ENCODE measurements at places on chromosomes 2 and 18.

GRCh38 chr18:34122724-34123334 is 101.9 kb downstream of the NOL4 start:
- no peak overlapping the region for H3K4me3 ChIP-seq
- H3K4me1 ChIP-seq: peaks cover 17% of the 10 kb centered on the region
- H3K27me3 ChIP-seq: no peaks in the 10 kb centered on the region
- DNase-seq: no peak
- no peaks in the 10 kb centered on the region for H3K36me3 ChIP-seq

GRCh38 chr2:177552422-177553175 is 160.0 kb downstream of the AGPS start:
- peak; percentile 87 for DNase-seq
- H3K36me3 ChIP-seq: peaks cover 3% of the 10 kb centered on the region
- peak overlapping the region; percentile 98 for H3K4me3 ChIP-seq

DNA sequence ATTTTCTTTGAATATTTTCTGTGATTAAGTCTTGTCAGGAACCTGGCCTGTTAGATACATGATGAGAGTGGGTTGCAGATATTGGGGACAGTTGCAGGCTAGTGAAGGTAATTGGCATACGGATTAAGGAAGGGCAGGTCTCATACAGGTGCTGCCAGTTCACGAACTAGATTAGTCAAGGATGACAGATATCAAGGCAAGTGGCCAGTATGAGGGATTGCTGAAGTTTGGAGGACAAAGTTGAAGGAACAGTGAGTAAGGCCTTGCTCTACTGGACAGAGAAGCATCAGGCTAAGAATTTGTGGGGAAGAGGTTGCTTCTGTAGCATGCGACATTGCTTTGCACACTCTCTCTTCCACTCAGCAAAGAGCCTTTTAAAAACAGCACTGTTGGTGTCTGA is 12.8 kb upstream of the NCOA1 start:
- DNase-seq: no peak
- no peak overlapping the region for H3K4me3 ChIP-seq
- H3K4me1 ChIP-seq: no peaks in the 10 kb centered on the region
- no peaks in the 10 kb centered on the region for H3K27me3 ChIP-seq

DNA sequence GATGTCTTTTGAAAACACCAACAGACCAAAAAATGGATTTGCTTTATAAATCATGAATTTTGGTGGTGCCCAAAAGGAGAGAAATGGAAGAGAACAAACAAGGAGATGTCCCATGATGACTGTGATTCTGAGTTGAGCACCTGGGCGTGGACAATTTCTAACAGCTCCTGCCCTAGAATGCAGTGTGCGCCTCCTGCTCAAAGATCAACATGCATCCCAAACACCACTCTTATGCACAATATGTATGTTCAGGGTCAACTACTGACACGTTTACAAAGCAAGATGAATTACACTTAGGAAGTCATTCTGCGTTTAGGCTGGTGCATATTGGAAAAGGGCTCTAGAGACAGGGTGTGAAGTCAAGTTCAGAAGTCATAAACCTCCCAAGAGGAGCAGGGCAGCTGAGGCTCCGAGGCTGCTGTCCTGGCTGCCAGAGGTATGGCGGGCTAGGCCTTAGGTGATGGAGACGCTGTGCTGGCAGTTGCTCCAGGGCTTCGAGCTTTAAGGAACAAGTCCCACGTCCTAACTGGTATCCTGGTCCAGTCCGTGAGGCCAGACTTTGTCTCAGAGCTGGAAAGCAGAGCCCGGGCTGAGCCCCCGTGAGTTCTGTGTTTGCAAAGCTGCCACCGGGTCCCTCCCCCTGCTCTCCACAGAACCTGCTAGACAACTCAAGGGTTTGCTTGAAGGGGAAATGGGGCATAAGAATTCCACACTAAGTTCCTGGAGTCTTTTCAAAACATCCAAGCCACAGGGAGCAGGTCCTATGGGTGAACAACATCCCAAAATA is 74.0 kb downstream of the ZNF516 start:
- H3K27me3 ChIP-seq: no peaks in the 10 kb centered on the region
- H3K4me3 ChIP-seq: peak overlapping the region; percentile 7
- peaks cover 55% of the 10 kb centered on the region for H3K4me1 ChIP-seq

DNA sequence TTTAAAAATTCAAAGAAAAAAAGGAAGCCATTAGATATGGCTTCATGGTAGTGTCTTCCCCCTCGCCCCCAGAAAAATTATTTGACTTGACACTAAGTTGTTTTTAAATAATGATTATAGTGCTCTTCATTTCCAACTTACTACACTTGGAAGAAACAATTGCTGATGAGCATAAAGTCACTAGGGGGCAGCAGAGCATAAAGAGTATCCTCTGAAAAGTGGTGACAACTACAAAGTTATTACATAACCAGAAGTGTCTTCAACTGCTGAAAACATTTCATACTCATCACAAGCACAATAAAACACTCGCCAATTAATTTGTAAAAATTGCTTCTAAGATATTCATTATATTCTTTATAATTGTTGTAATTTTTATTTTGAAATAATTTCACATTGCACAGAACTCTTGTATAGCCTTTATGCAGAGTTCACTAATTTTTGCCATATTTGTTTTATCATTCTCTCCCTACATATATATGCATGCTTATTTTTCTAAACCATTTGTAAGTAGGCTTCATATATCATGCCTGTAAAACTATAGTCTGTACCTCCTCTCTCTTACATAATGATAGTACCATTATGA is 54.9 kb downstream of the EXOC6B start:
- no peak overlapping the region for H3K27ac ChIP-seq
- no peak overlapping the region for H3K4me3 ChIP-seq
- no peaks in the 10 kb centered on the region for H3K27me3 ChIP-seq

- no peak for DNase-seq
- H3K36me3 ChIP-seq: peaks cover 5% of the 10 kb centered on the region
- H3K4me3 ChIP-seq: no peak overlapping the region
- no peaks in the 10 kb centered on the region for H3K27me3 ChIP-seq
These were observed 64.4 kb upstream of the PGAP1 start for GRCh38 chr2:196990788-196991461.

DNA sequence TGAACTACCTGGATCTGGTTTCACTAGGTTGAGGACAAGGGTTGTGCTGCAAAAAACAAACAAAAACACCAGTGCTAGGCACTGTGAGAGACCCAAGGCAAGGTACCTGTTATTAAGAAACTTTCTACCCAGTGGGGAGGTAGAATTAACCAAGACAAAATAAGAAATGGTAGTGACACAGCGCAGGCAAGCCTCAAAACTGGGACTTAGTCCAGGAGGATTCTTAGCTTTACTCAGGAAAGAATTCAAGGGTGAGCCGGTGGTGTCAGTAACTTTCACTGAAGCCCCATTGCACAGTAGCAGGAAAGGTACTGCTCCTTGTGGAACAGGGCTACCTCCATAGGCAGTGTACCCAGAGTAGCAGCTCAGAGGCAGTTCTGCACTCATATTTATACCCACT is 131.6 kb downstream of the SCG2 start:
- H3K27ac ChIP-seq: no peak overlapping the region
- H3K4me3 ChIP-seq: no peak overlapping the region
- H3K27me3 ChIP-seq: peaks cover 5% of the 10 kb centered on the region
- no peak for DNase-seq
- H3K4me1 ChIP-seq: no peaks in the 10 kb centered on the region

GRCh38 chr2:232338759-232339106 is 39.8 kb upstream of the ALPP start:
- H3K36me3 ChIP-seq: no peaks in the 10 kb centered on the region
- no peak overlapping the region for H3K27ac ChIP-seq
- no peak for DNase-seq
- no peak overlapping the region for H3K4me3 ChIP-seq
- H3K4me1 ChIP-seq: peaks cover 4% of the 10 kb centered on the region

GRCh38 chr2:239257511-239257937 is 143.3 kb downstream of the HDAC4 start:
- peaks cover 14% of the 10 kb centered on the region for H3K36me3 ChIP-seq
- H3K27me3 ChIP-seq: no peaks in the 10 kb centered on the region
- H3K4me1 ChIP-seq: peaks cover 35% of the 10 kb centered on the region

- peaks cover 33% of the 10 kb centered on the region for H3K4me1 ChIP-seq
- H3K36me3 ChIP-seq: no peaks in the 10 kb centered on the region
- H3K27ac ChIP-seq: peak overlapping the region; percentile 90
- DNase-seq: peak; percentile 58
These were observed 43.7 kb upstream of the HS6ST1 start for GRCh38 chr2:128362176-128362888.

DNA sequence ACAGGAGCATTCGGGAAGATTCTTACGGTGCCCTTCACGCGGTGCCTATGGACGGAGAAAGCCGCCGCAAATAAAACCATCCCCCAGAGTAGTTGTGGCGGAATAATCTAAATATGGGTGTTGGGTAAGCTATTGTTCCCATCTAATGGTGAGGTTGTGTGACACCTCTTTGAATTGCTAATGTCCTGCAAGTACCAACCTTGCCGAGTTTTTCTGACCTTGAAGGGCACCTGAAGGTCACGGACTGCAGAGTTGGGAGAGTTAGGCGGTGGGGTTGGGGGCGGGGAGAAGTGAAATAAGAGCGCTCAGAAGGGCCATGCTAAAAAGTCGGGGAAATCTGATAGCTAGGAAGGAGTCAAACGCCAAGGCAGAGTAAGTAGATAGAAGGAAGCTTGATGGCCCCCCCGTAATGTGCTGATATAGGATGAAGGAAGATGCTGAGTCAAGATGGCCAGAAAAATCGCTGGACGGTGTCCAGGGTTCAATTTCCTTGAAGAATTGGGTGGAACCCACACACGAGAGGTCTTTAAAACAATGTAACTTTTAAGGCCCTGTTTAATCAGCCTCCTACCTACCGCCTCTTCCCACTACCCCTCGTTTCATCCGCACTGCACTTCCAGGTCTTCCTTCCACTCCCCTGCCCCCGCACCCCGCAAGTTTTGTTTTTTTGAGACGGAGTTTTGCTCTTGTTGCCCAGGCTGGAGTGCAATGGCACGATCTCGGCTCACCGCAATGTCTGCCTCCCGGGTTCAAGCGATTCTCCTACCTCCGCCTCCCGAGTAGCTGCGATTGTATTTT is 600 bp downstream of the KATNAL2 start:
- H3K27ac ChIP-seq: peak overlapping the region; percentile 91
- H3K4me3 ChIP-seq: peak overlapping the region; percentile 96
- DNase-seq: no peak
- peaks cover 4% of the 10 kb centered on the region for H3K36me3 ChIP-seq
- peaks cover 3% of the 10 kb centered on the region for H3K27me3 ChIP-seq

GRCh38 chr2:151928380-151928779 is 100.2 kb upstream of the ARL5A start:
- H3K36me3 ChIP-seq: no peaks in the 10 kb centered on the region
- H3K4me1 ChIP-seq: peaks cover 3% of the 10 kb centered on the region
- no peak overlapping the region for H3K27ac ChIP-seq
- no peak overlapping the region for H3K4me3 ChIP-seq

DNA sequence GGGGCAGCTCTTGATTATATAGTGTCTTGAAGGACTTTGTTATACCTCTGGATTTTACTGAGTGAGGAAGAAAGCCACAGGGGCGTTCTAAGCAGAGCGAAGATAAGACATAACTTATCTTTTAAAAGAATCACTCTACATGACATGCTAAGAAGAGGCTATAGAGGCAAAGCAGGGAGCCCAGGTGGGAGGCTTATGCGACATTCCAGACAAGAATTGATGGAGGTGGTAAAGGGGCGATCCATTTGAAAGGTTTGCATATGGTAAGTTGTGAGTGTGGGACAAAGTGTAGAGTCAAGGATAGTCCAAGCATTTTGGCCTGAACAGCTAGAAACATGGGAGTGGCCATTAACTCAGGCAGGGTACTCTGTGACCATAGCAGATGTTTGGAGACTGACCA is 49.8 kb downstream of the LYPD6 start:
- H3K4me1 ChIP-seq: peaks cover 17% of the 10 kb centered on the region
- DNase-seq: no peak
- no peak overlapping the region for H3K27ac ChIP-seq
- H3K27me3 ChIP-seq: no peaks in the 10 kb centered on the region
- H3K36me3 ChIP-seq: peaks cover 5% of the 10 kb centered on the region
- H3K4me3 ChIP-seq: no peak overlapping the region

DNA sequence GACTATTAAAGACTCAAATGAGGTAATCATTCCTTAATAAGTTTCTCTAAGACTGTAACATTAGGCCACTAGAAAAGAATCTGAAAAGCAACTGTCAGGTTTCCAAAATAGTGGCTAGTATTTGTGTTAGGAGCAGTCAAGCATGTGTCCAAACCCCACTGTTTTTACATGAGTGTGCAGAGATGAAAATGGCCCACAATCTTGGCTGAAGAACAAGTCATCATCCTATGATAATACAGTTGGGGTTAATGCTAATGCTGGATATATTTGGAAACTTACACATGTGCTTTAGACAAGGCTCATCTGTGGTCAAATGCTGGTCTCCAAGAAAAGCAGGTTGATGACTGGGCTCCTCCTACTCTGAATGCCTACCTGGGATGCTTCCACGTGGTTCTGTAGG is 73.6 kb downstream of the MAIP1 start:
- no peak overlapping the region for H3K27ac ChIP-seq
- H3K36me3 ChIP-seq: no peaks in the 10 kb centered on the region
- H3K4me1 ChIP-seq: no peaks in the 10 kb centered on the region
- no peak for DNase-seq

Measured in type B pancreatic cell (in vitro differentiated cells).